Neural cell (in vitro differentiated cells): ENCODE measurements at places on chromosomes 3 and 15. TPM values are rescaled to one million over a fixed set of nuclear protein-coding genes. Genes with fewer than 3 reads are reported as not detected.

Gene B3GALNT1
- 22.6 and 31.7 TPM in 2 replicates for polyA plus RNA-seq

Gene GCSAM
- polyA plus RNA-seq: not detected in 2 replicates

Gene LPCAT4
- polyA plus RNA-seq: 76.7 and 93.3 TPM in 2 replicates

Gene MCF2L2
- polyA plus RNA-seq: 9.3 and 10.0 TPM in 2 replicates

Gene ZBED2
- polyA plus RNA-seq: not detected in 2 replicates

Gene TMEM108
- 2.1 and 2.9 TPM in 2 replicates for polyA plus RNA-seq

Gene LRRC34
- 1.1 TPM in 1 of 2 replicates, not detected in the other for polyA plus RNA-seq

Gene OR5K2
- not detected in 2 replicates for polyA plus RNA-seq

Gene ALDH1A3
- polyA plus RNA-seq: 0.06 and 0.12 TPM in 2 replicates

Gene BNC1
- polyA plus RNA-seq: not detected in 2 replicates

Gene MOBP
- not detected in 2 replicates for polyA plus RNA-seq

Gene SHC4
- polyA plus RNA-seq: 4.5 and 5.0 TPM in 2 replicates

Gene ALS2CL
- polyA plus RNA-seq: 0.11 and 0.52 TPM in 2 replicates

Gene DAZL
- 0.20 TPM in 1 of 2 replicates, not detected in the other for polyA plus RNA-seq

Gene WDR72
- 0.05 TPM in 1 of 2 replicates, not detected in the other for polyA plus RNA-seq

Gene NDUFAF3
- 36.2 and 49.0 TPM in 2 replicates for polyA plus RNA-seq

Gene CYP1A2
- polyA plus RNA-seq: not detected in 2 replicates

Gene COMMD2
- 95.2 and 126 TPM in 2 replicates for polyA plus RNA-seq

Gene AMT
- polyA plus RNA-seq: 5.0 and 6.1 TPM in 2 replicates

Gene KCNMB3
- 0.16 TPM in 1 of 2 replicates, not detected in the other for polyA plus RNA-seq

Gene CPNE9
- polyA plus RNA-seq: 0.32 TPM in 1 of 2 replicates, not detected in the other

Gene PTX3
- 0.57 and 3.6 TPM in 2 replicates for polyA plus RNA-seq

Gene PCSK6
- 1.1 and 1.4 TPM in 2 replicates for polyA plus RNA-seq

Gene ZNF654
- 17.0 and 20.4 TPM in 2 replicates for polyA plus RNA-seq

Gene BMF
- polyA plus RNA-seq: 5.7 and 5.8 TPM in 2 replicates

Gene EXOG
- 44.4 and 45.6 TPM in 2 replicates for polyA plus RNA-seq

Gene CHRM5
- polyA plus RNA-seq: 0.10 and 3.9 TPM in 2 replicates

Gene SLC27A2
- polyA plus RNA-seq: 3.5 and 3.7 TPM in 2 replicates

Gene KLHL24
- 86.1 and 92.1 TPM in 2 replicates for polyA plus RNA-seq

Gene ADAMTS9
- 0.32 and 1.2 TPM in 2 replicates for polyA plus RNA-seq

Gene WDR93
- 0.41 TPM in 1 of 2 replicates, not detected in the other for polyA plus RNA-seq

Gene ATP13A5
- polyA plus RNA-seq: 0.28 TPM in 1 of 2 replicates, not detected in the other

Gene AADACL2
- polyA plus RNA-seq: not detected in 2 replicates

Gene TRIM59
- polyA plus RNA-seq: 0.53 and 0.78 TPM in 2 replicates

Gene CLRN1
- 0.18 and 0.27 TPM in 2 replicates for polyA plus RNA-seq

Gene PRRT3
- polyA plus RNA-seq: 2.9 and 4.3 TPM in 2 replicates

Gene PPP1R2
- 96.8 and 113 TPM in 2 replicates for polyA plus RNA-seq

Gene MKRN2OS
- polyA plus RNA-seq: 0.36 TPM in 1 of 2 replicates, not detected in the other

Gene USP3
- 55.3 and 68.0 TPM in 2 replicates for polyA plus RNA-seq

Gene TM4SF4
- 0.30 TPM in 1 of 2 replicates, not detected in the other for polyA plus RNA-seq

Gene TMEM158
- 7.9 and 11.1 TPM in 2 replicates for polyA plus RNA-seq

Gene TMOD2
- polyA plus RNA-seq: 79.9 and 80.3 TPM in 2 replicates

Gene MME
- polyA plus RNA-seq: 0.50 and 0.54 TPM in 2 replicates

Gene RYK
- 67.7 and 68.6 TPM in 2 replicates for polyA plus RNA-seq

Gene ZNF860
- 0.66 and 1.2 TPM in 2 replicates for polyA plus RNA-seq

Gene UBAP1L
- 10.3 TPM in 2 replicates for polyA plus RNA-seq

Gene CACNA2D2
- 7.8 and 11.4 TPM in 2 replicates for polyA plus RNA-seq

Gene KLHL40
- not detected in 2 replicates for polyA plus RNA-seq

Gene IL5RA
- polyA plus RNA-seq: 0.10 TPM in 1 of 2 replicates, not detected in the other

Gene FEZF2
- 0.47 TPM in 1 of 2 replicates, not detected in the other for polyA plus RNA-seq

Gene CYP8B1
- polyA plus RNA-seq: not detected in 2 replicates
